Fibroblast of lung (primary cell): ENCODE measurements at places on chromosomes 2 and 18. TPM values are rescaled to one million over a fixed set of nuclear protein-coding genes. Genes with fewer than 3 reads are reported as not detected.

Gene SULT1C4
- polyA plus RNA-seq, result 0.05 and 0.14 TPM in 2 replicates

Gene DYNAP
- not detected in 2 replicates for polyA plus RNA-seq

Gene SLC4A3
- polyA plus RNA-seq, result 0.93 and 1.4 TPM in 2 replicates

Gene CNTNAP5
- polyA plus RNA-seq, result not detected in 2 replicates

Gene NR4A2
- polyA plus RNA-seq, result 0.62 and 1.4 TPM in 2 replicates

Gene NOTO
- polyA plus RNA-seq, result not detected in 2 replicates

Gene MALT1
- polyA plus RNA-seq, result 13.0 and 25.5 TPM in 2 replicates

Gene LRP2
- polyA plus RNA-seq, result not detected in 2 replicates

GRCh38 chr2:193985272-193985671 is 1671.8 kb upstream of the SLC39A10 start:
- no peak for DNase-seq

- DNase-seq, result no peak
Observed at GRCh38 chr2:239561446-239562001, 160.7 kb upstream of the HDAC4 start.

DNA sequence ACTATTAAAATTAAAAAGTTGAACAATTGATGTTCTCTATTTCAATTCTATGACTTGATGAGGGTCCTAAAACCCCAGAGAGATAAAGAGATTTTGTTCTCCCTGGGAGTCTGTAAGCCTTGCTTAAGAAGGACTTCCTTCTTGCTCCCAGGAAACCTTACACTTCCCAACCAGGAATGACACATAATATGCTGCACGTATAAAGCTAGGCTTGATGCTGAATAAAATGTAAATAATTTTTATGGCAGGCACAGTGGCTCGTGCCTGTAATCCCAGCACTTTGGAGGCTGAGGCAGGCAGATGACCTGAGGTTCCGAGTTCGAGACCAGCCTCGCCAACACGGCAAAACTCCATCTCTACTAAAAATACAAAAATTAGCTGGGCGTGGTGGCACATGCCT is 27.8 kb downstream of the SPIRE1 start:
- peak; percentile 60 for DNase-seq

GRCh38 chr18:8673256-8674209 is 31.8 kb upstream of the MTCL1 start:
- no peak for DNase-seq

DNA sequence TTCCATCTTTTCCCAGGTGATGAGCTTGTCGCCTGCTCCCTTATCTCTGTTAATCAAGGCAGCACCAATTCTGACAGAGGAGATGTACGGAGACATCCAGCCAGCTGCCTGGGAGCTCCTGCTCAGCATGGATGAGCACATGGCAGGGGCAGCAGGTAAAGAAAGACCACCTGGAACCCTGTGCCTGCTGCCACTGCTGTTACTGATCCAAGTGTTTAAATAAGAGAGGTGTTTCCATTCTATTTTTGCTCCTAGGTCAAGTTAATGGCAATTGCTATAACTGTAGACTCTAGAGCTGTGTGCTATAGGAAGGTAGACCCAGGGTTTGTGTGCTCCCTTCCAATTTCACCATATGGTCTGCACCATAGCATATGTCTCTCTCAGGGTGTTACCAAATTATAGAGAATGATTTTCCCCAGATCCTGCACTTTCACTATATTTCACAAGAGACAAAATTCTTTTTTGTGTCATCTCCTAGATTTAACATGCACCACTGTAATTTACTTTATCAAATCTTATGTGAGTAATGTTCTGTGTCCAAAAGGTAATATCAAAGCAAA is 88.6 kb upstream of the RPE start:
- DNase-seq, result no peak

DNA sequence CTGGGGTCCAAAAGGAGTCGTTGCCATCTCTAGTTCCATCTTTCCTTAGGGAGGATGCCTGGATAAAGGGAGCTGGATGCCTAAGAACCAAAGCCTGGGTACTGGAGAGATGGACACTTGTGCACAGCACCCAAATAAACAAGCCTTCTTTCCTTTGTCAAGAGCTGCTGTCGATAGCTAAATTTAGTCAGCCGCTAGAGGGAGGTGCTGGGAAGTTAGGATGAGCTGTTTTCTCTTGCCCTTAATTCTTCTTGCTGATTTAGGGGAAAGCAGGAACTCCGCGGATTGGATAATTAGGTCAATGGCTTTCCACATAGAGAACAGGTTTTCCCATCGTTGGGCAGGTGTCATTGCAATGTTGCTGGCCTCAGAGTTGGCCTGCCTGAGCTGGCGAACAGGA is 30.9 kb upstream of the SERPINB12 start:
- peak; percentile 54 for DNase-seq

DNA sequence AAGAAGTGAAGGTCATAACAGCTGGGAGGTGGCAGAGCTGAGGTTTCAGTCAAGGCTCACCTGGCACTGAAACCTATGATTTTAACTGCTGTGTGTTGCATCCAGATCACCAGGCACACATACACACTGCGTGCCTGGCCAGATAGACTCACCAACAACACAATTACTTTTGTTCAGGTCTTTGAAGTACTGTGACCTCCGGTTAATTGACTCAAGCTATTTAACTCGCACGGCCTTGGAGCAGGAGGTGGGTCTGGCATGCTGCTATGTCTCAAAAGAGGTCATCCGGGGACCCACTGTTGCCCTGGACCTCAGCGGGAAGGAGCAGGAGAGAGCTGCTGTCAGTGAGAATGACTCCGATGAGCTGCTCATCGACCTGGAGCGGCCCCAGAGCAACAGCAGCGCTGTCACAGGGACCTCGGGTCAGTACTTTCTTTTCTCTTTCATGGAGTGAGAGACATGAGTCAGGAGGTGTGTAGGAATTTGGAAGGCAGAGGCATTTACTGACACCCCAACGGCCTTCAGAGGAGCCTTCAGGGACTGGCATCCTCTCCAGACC is 104.1 kb downstream of the ESCO1 start:
- DNase-seq, result no peak

DNA sequence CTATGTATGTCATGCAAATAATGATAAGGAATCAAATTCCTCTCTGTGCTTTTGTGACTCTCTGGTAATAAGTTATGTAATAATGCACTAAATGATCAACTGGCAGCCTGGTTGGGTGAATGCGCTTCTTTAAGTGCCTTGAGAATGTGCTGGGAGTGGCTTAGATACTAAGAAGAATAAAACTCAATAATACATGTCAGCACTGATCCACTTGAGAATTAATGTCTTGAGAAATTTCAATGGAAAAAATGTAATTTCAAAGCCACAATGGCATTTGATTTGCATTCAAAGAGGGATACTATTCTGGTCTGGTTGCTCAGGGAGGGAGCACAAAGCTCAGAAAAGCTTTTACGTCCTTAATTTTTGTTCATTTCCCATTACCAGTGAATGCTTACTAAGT is 137.7 kb upstream of the MMADHC start:
- no peak for DNase-seq

DNA sequence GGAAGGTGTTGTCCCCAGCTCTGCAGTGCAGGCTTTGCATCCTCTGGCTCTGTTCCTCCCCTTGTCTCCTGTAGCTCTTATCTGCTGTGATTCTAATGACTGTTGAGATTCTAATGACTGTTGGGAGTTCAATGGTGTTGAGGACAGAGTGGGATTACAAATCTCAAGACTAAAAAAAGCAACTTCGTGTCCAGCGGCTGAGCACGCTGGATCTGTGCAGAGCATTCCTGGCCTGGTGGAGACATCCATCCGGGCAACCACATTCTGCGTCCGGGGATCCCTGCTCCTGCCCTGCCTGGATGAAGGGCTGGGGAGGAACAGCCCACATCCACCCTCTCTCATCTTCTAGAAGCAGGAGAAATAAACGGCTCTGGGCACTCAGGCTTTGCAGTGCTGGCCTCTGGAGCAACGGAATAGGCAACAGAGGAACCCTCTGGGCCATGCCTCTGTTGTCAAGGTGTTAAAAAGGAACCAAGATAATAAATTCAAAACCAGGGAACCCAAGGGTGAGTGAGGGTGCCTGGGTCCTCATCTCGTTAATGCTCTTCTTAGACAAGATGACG is 106.7 kb upstream of the ASB18 start:
- no peak for DNase-seq

DNA sequence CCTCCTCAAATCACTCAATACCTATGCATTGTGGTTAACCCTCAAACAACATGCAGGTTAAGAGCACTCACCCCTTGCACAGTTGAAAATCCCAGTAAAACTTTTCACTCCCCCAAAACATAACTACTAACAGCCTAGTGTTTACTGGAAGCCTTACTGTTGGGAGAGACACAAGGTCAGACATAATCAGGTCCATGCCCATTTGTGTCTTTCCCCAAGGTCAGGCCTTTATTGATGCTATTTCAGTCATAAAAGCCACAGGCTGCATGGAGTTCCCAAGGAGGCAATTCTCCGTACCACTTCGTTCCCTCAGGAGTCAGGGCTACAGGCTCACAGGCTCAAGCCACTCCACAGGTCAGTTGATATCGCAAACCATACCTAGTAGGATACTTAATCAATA is 180.2 kb downstream of the NCK2 start:
- no peak for DNase-seq

GRCh38 chr2:41446266-41446665 is 601.6 kb upstream of the PKDCC start:
- no peak for DNase-seq

DNA sequence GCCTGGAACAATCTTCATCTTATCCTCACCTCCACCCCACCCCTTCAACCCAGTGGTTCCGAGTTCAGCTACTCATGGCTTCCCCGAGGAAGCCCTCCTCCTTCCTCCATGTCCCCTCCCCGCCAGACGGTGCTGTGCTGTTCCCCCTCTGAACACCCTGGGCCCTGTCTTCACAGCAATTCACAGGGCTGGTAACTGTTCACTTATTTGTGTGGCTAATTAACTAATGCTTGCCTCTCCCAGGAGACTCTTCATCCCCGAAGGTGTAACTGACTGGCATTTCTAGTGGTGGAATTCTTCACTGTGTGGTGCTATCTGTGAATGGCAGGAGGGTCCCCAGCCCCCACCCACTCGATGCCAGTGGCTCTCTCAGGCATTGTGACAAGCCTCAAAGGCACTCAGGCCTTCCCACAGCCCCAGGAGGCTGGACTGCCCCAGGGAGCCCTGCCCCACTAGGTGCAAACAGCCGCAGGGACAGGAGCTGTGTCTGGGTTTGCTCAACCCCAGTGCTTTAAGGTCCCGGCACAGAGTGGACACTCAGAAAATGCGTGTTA is 133.7 kb upstream of the ID2 start:
- no peak for DNase-seq

GRCh38 chr2:1010415-1010930 is 59.8 kb downstream of the SNTG2 start:
- DNase-seq, result no peak

- no peak for DNase-seq
Observed at GRCh38 chr2:161131074-161131680, 29.1 kb upstream of the TANK start.

DNA sequence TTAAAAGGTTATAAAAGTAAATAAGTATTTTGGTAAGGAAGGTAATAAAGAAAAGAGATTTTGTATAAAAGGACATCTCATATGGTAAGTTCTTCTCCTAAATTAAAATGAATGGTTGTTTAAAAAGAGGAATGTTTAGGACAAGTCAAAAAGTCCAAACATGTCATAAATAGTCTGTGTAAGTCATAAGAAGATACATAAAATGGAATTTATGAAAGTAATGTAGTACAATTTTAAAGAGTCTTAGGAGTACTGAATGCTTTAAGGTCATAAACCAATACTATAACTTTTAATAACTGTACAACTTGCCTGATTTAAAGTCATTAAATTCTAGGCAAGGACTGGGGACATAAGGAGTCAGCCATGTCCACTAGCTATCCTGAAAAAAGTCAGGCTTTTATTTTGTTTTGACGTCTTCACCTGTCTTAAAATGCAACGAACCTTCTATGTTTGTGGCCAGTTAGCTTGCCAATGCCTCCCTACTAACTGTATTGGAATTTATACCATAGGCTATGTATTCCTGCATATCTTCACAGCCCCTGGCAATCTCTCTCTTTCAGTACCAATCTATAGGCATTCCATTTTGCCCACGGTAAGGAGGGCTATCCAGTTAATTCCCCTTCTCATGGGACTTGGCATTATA is 312.3 kb upstream of the LRRTM4 start:
- DNase-seq, result no peak

DNA sequence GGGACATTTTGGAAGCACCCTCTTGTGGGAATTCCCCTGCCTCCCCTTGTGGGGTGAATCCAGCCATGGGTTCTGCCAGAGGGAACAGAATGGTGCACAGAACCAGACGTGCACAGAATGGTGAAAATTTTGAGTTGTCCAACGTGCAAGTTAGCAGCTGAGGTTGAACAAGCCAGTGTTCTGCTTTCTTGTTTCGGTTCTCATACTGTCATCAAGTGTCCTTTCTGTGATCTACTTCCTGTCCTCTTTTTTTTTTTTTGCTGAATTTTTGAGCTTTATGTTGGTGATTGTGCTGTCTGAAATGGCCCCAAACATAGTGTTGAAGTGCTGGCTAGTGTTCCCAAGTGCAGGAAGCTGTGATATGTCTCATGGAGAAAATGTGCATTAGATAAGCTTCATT is 21.5 kb upstream of the REEP1 start:
- no peak for DNase-seq

DNA sequence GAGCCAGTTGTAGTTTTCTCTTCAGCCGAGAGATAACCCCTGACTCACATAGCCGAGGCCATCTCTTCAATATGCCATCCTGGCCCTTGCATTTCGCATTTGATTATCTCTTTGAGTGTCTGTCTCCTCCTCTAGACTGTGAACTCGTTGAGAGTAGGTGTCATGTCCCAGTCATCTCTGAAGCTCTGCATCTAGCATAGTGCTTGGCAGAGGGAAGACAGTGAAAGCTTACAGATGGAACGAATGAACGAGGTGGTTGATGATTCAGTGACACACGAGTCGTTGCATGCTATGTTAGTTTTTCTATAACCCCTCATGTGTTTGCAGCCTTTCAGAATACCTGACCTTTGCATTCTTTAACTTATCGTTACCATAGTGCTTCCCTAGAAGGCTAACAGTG is 59.9 kb upstream of the CYRIA start:
- no peak for DNase-seq

DNA sequence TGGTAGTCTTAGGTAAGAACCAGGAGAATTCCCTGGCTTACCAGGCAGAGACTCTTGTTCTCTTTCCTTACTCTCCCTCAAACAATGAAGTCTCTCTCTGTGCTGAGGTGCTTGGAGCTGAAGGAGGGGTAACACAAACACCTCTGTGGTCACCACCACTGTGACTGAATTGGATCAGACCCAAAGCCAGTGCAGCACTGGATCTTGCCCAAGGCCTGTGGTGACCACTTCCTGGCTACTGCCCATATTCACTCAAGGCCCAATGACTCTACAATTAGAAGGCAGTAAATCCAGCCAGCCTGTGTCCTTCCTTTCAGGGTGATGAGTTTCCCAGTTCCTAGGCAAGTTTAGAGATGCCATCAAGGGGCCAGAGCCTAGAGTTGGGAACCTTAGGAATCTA is 706.8 kb downstream of the SLC4A3 start:
- no peak for DNase-seq

DNA sequence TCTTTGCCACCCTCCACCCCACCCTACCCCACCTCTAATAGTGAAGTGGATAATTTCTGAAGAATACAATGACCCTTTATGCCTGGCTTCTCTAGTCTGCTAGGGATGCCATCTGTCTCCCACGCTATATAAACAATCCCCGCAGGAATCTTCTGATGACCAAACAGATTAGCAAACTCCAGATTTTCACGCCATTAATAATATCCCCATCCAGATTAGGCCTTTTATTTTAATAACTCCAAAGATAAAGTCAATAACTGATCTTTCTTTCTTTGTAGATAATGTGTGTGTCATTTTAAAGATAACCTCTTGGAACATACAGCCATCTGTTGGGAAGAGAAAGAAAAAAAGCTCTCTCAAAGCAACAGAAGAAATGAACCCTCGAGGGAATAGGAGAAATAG is 47.9 kb upstream of the CCDC150 start:
- no peak for DNase-seq
